ENCODE measurements at places on chromosomes 3 and 15.

- DNase-seq = no peak
Observed at GRCh38 chr3:118955914-118956556, 78.6 kb downstream of the IGSF11 start.

DNA sequence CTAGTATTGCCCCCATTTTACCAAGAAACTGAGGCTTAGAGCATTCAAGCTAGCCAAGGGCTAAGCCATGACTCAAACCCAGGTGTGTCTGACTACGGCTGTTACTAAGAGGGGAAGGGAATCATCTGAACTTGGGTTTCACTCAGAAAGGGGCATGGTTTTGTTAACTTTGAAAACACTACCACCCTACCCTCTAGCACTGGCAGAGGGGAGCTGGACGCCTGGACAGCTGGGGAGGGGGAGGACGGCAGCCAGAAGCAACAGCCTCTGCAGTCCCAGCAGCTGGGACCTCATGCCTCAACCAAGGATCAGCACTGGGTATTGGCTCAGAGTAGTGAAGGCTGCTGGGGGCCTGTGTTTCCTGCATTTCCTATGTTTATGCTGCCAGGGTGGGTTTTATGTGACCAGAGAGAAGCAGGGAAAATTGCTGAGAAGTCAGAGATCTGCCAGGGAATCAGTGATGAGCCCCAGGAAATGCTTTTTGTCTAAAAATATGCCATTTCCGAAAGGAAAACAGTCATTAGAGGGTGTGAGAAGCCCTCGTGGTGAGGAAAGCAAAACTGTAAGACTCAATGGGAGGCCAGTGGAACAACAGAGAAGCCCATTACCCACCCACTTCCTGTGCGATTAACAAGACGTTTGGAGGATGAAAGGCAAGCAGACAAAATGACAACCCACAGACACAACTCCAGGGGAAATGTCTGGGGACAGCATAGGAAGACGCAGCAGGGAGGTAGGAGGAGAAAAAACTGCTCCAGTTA lies 41.2 kb downstream of the LIPC start:
- DNase-seq = peak; percentile 41

DNA sequence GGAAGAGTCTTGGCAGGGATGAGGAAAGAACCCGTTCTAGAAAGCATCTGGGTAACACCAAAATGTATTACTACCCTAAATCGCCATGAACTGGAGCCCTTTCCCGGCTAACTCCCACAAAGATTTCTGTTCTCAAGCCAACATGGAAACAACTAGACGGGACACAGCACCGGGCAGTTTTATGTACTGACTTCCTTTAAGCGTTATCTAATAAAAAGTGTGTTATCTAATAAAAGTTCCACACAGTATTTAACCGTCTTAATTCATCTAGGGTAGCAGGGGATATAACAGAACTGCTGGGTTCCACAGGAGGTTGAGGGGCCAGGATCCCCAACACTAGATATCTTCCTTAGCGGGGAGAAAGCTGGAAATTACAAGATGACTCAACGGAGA lies 347 bp upstream of the C3orf62 start:
- no peak for DNase-seq

DNA sequence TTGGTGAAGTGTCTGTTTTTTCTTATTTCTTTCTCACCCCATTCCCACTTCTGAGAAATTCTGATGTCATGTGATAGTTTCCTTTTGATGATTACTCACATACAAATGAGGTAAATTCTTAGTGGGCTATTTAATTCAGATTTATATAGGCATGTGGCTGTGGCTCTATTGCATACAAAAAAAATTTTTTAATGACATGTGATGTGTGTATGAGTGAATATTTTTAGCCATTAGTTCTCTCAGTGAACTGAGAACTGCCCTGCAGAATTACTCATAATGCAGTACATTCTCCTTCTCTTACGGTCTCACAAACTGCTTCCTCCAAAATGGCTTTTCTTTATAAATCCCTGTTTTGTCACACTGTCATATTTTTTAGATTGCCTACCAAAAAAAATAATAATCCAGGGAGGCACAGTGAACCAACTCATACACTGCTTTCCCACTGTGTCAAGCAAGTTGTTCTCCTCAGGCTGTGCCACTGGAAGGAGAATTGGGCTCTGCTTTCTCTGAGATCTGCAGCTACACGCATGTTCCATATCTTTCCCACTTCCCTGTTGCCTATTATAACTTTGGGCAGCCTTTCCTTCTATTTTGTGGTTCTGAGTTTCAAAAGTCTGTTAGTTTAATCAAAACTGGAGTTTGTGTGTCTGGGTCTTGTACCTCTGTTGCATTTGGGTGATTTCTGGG lies 415.7 kb upstream of the THBS1 start:
- DNase-seq = no peak

DNA sequence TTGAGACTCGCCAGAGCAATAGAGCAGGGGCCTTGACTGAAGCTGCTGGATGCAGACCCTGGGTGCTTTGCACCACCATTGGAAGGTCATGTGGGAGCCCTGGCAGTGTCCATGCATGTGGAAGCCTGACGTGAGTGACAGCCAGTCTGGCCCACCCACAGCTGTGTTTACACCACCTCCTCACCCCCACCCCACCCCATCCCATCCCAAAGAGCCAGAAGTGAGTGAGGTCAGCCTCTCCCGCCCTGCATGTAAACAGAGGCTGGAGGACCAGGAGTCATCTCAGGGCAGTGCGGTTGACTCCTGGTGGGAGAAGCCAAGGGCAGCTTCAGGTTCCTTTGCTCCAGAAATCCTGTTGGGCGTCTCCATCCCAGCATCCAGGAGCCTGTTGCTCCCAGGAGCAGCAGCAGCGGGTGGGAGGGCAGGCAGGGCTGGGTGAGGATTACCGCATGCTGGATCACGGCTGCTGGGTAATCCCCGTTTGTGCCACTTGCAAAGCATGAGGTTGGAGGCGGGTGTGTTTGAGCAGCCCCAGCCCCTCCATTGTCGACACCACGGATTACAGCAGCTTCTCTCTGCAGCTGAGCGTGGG lies 44.6 kb downstream of the CORO2B start:
- no peak for DNase-seq

GRCh38 chr3:27827041-27827440 lies 104.9 kb upstream of the EOMES start:
- no peak for DNase-seq

DNA sequence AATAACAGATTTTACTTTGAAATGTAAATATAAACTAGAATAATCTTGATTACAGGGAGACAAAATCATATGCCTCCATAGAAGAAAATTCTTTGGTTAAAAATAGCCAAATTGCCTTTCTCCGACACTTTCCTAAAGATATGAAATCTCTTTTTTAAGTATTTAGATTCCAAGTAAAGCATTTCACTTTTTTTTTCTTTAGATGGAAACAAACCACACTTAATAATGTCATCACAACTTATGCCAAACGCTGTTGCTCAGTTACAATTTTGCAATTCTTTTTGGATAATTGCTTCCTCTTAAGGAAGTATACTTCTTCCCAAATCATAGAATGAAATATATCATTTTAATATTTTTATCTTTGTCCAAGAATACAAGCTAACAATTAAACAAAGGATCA lies 294.1 kb upstream of the ARL6 start:
- DNase-seq = no peak

- peak; percentile 53 for DNase-seq
Observed at GRCh38 chr3:11379238-11379823, 107.1 kb downstream of the ATG7 start.

DNA sequence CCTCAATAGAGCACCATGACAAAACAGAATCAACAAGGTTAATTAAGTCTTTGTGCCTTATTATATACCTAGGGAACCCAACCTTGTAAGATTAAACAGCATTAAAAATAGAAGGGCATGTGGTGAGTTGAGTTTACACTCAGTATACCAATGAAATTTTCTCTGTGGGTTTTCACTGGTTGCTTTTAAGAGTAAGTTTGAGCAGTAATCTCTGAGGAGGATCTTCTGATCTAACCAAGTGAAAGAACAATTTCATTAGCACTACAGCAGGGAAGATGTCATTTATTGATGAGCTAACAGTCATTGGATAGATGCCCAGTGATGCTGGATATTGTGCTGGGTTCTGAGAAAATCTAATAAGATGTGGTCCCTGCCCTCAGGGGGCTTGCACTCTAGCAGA lies 26.9 kb upstream of the AKAP13 start:
- DNase-seq = no peak
